ENCODE measurements at places on chromosomes 6 and 20. TPM values are rescaled to one million over a fixed set of nuclear protein-coding genes. Genes with fewer than 3 reads are reported as not detected.

The TUBB2B gene
- 28.6 TPM for total RNA-seq

The ABHD16B gene
- total RNA-seq, result not detected

The CLIC5 gene
- not detected for total RNA-seq

The VWA7 gene
- not detected for total RNA-seq

The OR2B6 gene
- not detected for total RNA-seq

The GOPC gene
- total RNA-seq, result 21.6 TPM

The BHLHE23 gene
- not detected for total RNA-seq

The TPX2 gene
- 74.2 TPM for total RNA-seq

The REM1 gene
- total RNA-seq, result not detected

The TP53TG5 gene
- not detected for total RNA-seq

The NOX3 gene
- total RNA-seq, result not detected

The GTF2H4 gene
- total RNA-seq, result 16.3 TPM

The NKX2-2 gene
- not detected for total RNA-seq

The LRP11 gene
- total RNA-seq, result 25.5 TPM

The FAM83C gene
- not detected for total RNA-seq

The RPS10 gene
- 2,553 TPM for total RNA-seq

The TGM3 gene
- total RNA-seq, result not detected

The GABRR1 gene
- not detected for total RNA-seq

The MAP3K5 gene
- total RNA-seq, result 0.75 TPM

The FAM209B gene
- total RNA-seq, result not detected

The HSPA12B gene
- not detected for total RNA-seq

The DEFB132 gene
- total RNA-seq, result not detected

The CYP39A1 gene
- total RNA-seq, result 0.56 TPM

The TRIM26 gene
- total RNA-seq, result 25.0 TPM

The GPX5 gene
- not detected for total RNA-seq

The BPIFA2 gene
- not detected for total RNA-seq

The BPIFB1 gene
- not detected for total RNA-seq

The UNC93A gene
- total RNA-seq, result not detected

The CRYBG1 gene
- 0.05 TPM for total RNA-seq

The SMOC2 gene
- 0.05 TPM for total RNA-seq

The SKIC2 gene
- total RNA-seq, result 28.3 TPM

The GLO1 gene
- total RNA-seq, result 349 TPM

The SPDEF gene
- total RNA-seq, result not detected

The SRSF6 gene
- total RNA-seq, result 48.8 TPM

The STX16 gene
- total RNA-seq, result 16.9 TPM

The GPSM3 gene
- total RNA-seq, result 5.4 TPM

The CAP2 gene
- 21.3 TPM for total RNA-seq

The MCUR1 gene
- 58.2 TPM for total RNA-seq

The BNIP5 gene
- not detected for total RNA-seq

The UBE2V1 gene
- 66.6 TPM for total RNA-seq

The FAM83B gene
- not detected for total RNA-seq

The CHRNA4 gene
- total RNA-seq, result not detected

The PPP1R14C gene
- 0.11 TPM for total RNA-seq

The ZNF311 gene
- total RNA-seq, result not detected

The C20orf144 gene
- total RNA-seq, result not detected

The CCDC28A gene
- 27.9 TPM for total RNA-seq

The HLA-DQA1 gene
- total RNA-seq, result 0.08 TPM

The PGM3 gene
- 27.2 TPM for total RNA-seq

The ZBTB46 gene
- total RNA-seq, result 1.6 TPM

The EFCAB8 gene
- total RNA-seq, result not detected

The ALDH8A1 gene
- not detected for total RNA-seq

The RNF182 gene
- 26.6 TPM for total RNA-seq

The SLC24A3 gene
- not detected for total RNA-seq

The UBE3D gene
- 6.7 TPM for total RNA-seq

The LY6G6C gene
- not detected for total RNA-seq
